NAMALWA (cell line): ENCODE measurements at places on chromosomes 13 and 19.

DNA sequence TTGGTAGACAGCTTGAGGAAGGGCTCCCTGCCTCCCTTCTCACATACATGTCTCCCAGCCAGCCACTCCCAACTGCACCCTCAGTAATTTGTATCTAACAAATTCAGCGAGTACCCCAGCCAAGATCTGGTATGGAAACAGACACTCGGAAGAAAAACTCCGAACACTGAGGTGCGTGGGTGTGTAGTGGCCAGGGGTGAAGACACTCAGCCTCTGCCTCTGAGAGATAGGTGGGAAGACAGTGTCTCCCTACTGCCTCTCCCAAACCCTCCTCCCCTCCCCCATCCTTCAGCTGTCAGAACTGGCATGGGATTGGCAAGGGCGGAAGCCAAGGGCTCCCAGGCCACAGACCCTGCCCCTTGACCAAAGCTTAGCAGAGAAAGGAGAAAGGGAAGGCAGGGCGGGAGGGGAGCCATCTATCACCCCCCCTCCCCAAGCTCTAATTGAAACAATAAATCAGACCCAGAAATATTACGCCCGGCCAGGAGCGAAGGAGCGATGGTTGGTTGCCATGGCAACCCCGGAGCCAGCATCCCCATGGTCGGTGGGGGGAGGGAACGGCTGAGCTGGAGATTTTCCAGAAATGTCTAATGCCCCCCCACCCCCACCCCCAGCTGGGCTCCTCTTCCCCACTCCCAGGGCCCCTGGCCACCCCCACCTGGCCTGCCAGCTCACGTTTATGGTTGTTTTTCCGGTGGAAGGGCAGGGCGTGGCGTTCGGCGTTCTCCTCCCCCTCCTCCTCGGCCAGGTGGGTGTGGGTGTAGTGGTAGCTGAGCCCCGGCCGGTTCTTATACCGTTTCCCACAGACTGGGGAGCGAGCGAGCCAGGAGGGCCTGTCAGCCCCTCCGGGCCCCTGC, 7.0 kb downstream of the DPF1 start:
- no peak for DNase-seq

- DNase-seq: no peak
These were observed 13.0 kb downstream of the ZIC5 start for GRCh38 chr13:99958406-99959126.

DNA sequence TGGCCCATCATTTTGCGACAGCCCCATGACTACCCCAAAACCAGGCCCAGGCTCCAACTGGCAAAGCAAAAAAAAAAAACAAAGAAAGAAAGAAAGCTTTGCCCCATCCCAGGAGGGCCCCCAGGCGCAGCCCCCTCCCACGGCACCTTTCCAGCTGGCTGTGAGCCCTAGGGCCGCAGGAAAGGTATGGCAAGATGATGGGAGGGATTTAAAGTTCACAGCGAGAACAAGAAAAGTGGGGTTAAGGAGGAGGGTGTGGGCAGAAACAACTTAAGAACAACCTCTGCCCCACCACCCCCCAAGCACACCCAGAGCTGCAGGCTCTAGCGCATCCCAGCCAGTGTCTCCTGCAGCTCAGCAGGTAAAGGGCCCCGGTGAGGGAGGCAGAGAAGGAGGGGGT, at the start of gene CYP2F1:
CYP2F1 (plus strand) TSS at position 301 of the 400 bp plus-strand sequence. CDS start 1,757 bp downstream, outside the sequence.
- no peak for DNase-seq

DNA sequence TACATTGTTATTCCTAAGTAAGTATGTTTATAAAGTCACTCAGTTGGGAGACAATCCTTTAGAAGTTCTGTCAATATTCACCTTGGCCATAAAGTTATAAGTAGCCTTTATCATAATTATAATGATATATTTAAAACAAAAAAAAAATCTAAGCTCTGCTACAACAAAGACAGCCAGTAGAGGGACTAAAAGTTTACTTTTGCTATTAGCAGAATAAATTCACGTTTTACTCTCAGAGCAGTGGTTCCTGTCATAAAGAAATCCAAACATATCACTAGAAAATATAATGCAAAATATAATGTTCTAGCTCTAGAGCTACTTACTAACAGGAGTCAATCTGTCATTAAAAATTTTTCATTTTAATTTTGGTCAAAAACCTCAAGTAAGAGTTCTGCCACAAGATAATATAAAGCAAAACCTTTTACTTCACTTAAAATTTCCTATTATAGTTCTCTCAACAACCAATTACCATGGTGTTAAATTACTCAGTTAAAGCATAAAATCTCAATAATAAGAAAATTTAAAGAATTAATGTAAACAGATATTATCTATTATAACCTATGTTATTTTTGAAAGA, 17.7 kb downstream of the INTS6 start:
- DNase-seq: peak; percentile 54

DNA sequence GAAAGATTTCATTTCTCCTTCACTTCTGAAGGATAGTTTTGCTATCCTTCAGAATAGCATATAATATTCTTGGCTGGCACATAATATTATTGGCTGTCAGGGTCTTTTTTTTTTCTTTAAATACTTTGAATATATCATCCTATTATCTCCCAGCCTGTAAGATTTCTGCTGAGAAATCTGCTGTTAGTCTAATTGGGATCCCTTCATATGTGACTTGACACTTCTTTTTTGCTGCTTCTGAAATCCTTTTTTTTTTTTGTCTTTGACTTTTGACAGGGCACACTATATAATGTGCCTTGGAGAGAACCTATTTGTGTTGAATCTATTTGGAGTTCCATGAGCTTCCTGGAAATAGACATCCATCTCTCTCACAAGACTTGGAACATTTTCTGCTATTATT, 136.9 kb upstream of the UBL3 start:
- no peak for DNase-seq

DNA sequence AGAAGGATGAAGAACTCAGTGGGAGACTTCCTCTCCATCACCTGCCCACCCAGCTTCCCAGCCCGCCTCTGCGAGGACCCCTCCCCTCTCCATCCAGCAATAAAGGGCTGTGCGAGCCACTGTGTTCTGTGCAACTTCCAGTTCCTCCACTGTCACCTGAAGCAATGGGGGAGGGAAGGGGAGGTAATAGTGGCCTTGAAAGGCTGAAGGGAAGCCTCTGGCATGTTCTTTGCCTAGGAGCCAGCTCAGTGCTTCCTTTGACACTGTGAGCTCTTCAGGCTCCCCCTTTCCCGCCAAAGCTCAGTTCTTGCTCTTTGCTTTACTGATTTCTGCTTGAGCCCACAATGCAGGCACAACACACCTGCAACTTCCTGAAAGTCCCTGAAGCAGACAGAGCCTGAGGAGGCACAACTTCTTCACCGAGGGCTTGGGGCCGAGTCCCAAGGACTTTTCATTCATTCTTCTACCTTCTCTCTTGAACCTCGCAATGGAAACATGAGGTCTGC, 73.2 kb upstream of the DOCK9 start:
- DNase-seq: no peak

DNA sequence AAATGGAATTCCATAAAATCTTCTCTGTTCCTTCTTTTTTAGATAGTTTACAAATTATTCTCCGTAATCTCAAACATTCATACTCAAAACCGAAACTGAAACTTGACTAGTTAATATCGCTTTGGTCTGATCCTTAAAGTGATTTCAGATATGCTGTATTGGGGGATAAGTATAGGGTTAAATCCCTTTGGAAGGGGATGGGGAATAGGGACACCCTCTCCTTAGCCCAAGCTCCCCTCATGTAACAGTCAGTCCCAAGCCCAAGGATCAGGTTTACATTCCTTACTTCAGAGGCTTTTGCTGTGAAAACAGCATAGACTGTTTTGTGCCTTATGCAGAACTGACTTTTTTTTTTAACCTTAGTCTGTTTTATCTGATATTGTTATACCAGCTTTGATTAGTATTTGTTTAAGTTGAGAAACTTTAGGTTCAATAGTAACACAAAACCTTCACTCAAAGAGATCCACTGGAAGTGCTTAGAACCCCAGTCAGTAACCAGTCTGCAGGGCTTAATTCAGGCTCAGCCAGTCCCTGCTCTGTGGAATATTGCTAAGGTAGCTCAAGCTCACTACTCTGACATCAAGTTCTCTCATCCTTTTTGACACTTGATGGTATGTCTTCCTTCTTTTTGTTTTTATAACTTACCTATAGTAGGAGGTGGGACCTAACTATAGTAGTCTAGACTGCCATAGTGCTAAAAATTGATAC, 10.5 kb downstream of the CDADC1 start:
- no peak for DNase-seq

GRCh38 chr13:79915114-79915811, 425.7 kb downstream of the SPRY2 start:
- no peak for DNase-seq

DNA sequence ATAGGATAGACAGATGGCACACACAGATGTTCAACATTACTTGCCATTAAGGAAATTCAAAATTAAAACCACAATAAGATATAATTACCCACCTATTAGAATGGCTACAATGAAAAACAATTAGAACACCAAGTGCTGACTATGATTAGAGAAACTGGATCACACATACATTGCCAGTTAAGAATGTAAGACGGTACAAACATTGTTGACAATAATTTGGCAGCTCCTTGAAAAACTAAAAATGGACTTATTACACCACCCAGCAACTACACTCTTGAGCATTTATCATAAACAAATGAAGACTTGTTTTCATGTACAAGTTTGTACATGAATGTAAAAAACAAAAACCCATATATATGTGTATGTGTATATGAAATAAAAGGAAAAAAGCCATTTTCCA, 13.7 kb downstream of the ZNF461 start:
- DNase-seq: no peak

GRCh38 chr13:28067491-28067890, 32.9 kb downstream of the FLT3 start:
- DNase-seq: no peak

GRCh38 chr13:46321494-46322225, 65.4 kb downstream of the RUBCNL start:
- DNase-seq: peak; percentile 87

GRCh38 chr19:50632151-50632835, 7.4 kb downstream of the SYT3 start:
- no peak for DNase-seq

- peak; percentile 23 for DNase-seq
These were observed 18.7 kb upstream of the CRYL1 start for GRCh38 chr13:20544201-20544923.

GRCh38 chr13:76754414-76754813, 131.8 kb downstream of the KCTD12 start:
- DNase-seq: no peak

DNA sequence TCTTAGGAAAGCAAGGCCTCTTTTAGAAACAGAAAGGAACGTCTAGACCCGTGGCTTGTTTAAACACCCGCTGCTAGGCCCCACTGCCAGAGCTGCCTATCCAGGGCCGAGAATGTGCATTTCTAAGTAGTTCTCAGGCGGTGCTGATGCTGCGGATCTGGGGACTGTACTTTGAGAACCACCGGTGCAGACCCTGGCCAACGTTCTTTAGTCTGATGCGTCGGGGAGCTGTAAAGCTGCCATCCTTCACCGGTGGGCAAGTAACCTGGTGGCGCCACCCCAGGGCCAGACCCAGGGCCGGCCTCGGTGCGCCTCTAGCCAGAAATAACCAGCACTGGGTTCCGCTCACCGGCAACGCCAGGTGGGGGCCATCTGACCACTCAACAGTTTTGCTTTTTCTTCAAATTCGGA, 47.1 kb downstream of the TGDS start:
- peak; percentile 81 for DNase-seq
